Stimulated activated CD8-positive, alpha-beta memory T cell treated with anti-CD3 and anti-CD28 coated beads, Interleukin-12 subunit alpha, Interleukin-12 subunit beta, amount 100 ng/mL, for 1 hour (primary cell): ENCODE measurements at places on chromosomes 4 and X.
A peak's percentile ranks its signal among the peaks of the same experiment; 100 is the strongest.

DNA sequence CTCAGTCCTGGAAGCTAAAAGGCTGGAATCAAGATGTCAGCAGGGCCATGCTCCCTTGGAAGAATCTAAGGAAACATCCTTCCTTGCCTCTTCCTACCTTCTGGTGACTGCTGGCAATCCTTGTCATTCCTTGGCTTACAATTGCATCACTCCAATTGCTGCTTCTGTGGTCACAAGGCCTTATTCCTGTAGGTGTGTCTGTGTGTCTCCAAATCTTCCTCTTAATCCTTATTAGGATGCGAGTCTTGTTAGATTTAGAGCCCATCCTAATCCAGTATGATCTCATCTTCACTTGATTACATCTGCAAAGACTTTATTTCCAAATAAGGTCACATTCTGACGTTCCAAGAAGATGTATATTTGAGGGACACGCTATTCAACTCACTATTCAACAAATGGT is 52.2 kb downstream of the SMIM20 start:
- DNase-seq: no peak

DNA sequence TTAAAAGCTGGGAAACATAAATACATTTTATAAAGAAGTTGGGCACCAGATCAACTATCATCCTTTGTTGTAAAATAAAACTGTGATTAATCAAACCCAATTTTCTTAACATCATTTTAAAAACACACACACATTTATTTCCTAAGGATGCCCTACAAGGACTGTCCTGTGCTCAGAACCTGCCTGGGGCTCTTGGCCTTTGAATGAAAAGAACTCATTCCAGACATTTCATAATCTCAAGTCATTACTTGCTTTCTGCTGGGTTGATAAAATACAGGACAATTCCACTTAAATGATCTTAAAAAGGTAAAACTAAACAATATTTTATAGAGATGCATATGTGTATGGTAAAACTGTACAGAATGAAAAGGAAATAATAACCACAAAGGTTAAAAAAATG is 2.8 kb downstream of the SH3D19 start:
- DNase-seq: no peak

DNA sequence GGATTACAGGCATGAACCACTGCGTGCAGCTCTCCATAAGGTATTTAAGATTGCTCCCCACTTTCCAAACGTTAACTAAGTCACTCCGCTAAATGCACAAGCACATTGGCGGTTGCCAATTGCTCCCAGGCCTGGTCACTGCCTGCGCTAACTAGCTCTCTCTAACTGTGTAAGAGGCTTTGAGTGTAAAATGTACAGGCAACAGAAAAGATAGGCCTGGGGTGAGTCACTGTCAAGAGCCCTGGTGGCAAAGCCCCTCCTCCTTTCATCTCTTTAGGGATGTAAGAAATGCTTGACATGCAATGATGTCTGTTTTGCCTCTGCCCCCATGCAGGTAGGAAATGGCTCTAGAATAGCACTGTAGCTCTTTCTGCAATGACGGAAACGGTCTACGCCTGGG is 329.7 kb upstream of the GATB start:
- no peak for DNase-seq

DNA sequence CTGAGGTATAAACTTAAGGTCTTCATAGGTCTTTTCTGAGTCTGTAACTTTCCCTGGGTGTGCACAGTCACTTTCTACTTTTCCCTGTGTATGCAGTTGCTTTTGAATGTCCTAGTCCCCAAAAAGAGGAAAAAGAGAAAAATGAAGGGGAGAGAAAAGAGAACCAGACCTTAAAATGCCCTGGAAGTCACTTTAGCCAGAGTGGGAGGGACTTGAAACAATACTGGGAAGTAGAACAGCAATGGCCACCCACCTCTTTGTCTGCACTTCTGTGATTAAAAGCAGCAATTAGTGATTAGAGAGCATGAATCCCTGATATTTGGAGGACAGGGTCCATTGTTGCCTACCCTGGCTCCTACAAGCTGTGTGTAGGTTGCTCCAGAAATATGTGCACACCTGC is 36.1 kb downstream of the ZCCHC13 start:
- DNase-seq: no peak

DNA sequence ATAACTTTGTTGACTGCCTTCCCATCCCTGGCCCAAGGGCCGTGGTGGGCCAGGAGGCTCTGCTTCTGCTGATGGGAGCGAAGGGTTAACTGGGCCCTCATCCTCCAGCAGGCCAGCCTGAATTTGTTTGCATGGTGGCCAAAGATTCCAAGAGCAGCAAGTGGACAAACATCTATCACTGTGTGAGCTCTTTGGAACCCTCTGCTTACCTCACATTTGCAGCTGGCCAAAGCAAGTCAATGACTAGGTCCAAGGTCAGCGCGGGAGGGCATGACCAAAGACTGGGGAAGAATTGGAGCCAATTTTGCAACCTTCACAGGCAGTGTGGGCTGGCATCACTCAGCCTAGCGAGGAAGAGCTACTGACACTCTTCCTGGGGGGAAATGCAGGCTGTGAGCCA is 67.8 kb upstream of the ATP6AP2 start:
- DNase-seq: no peak

DNA sequence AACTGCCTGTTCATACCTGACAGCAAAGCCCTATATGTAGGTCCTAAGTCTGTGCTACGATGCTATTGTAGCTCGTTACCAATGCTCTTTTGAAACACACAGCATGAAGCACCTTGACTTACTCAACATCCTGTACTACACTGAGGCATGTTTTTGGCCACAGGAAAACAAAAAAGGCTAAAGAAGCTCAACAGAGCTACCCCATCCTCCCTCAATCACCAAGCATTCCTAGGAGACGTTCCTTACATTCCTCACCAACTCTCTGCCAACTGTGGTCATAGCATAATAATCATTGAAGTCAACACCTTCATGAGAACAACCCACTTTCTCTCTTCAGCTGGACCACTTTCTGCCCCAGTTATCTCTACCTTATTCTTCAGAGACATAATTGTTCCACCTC is 73.7 kb upstream of the SLC25A43 start:
- no peak for DNase-seq

- peak; percentile 1 for DNase-seq
Observed at GRCh38 chrX:63686878-63687714, 97.9 kb downstream of the ARHGEF9 start.

DNA sequence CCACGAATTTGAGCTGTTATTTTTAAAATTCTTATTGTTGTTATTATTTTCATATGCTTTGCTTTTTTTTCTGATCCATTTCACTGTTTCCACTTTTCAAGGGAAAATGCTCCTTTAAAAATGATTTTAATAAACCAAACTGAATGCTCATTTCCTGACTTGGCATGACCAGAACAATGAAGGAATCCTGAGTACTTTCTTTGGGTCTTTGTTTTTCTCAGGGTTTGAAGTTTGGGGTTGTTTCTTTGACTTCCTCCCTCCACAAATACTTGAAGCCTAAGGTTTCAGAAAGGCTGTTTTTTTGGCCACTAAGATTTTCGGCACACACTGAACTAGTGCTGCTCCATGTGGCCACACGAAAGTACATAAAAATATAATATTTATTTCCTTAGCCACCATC is 171.0 kb downstream of the NR3C2 start:
- no peak for DNase-seq

- DNase-seq: no peak
Observed at GRCh38 chrX:136457303-136457917, 30.3 kb upstream of the BRS3 start.

DNA sequence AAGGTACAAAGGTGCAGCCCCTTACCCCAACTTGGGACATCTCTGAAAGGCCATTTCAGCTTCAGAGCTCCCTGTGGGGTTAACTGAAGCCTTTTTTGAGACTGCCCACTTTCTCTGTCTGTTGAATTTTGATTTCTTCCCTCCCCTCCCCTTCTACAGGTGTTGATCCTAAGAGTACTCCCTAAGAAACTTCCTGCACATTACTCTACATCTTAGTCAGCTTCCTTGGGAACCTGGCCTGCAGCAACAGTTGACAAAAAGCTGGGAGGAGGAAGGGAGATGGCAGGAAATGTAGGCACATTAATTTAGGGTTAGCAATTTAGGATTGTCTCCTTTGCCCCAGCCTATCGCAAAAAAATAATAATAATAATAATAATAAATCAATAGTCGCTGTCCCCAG is 1.2 kb upstream of the IDS start:
- no peak for DNase-seq

DNA sequence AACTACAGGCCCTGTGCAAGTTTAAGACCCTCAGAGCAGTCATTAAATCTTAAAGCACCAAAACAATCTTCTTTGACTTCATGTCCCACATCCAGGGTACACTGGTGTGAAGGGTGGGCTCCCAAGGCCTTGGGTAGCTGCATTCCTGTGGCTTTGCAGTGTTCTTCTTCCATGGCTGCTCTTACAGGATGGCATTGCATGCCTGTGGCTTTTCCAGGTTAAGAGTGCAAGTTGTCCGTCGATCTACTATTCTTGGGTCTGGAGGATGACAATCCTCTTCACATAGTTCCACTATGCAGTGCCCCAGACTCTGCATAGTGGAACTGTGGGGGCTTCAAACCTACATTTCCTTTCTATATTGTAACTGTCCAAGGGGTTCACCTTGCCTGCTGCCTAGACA is 494.5 kb downstream of the CFAP47 start:
- no peak for DNase-seq

- DNase-seq: no peak
Observed at GRCh38 chr4:137124278-137124932, 407.9 kb downstream of the PCDH18 start.

DNA sequence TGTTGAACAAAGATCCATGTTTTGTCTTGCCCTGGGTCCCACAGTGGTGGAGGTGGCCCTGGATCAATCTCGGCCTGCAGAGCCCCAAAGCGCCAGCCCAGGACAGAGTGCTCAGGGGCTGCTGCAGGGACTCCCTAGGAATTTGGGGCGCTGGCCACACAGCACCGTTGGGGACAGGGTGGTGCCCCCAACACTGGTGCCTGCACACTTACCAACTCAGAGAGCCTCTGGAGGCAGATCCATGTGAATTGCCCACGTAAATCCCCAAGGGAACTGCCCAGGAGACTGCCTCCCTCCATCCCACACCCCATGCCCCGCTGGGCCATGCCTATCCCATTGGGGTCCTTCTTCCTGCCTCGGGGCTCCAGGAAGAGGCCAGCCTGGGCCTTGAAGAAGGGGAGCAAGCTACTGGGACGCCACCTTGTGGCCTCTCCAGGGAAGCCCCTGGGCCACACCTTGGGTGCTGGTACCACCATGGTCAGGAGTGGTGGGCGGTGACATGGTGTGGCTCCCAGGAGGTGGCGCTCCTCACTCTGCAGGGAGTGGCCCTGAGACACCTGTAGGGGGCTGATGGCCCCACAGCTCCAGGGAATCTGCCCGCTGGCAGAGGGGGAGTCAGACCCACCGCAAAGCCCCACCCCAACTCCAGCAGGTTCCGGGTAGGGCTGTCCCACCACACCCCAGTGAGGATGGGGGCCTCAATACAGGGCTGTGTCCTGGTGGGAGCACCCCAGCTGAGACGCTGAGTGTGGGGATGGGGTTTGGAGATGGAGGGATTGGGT is 22.8 kb downstream of the CFAP99 start:
- DNase-seq: peak; percentile 50

DNA sequence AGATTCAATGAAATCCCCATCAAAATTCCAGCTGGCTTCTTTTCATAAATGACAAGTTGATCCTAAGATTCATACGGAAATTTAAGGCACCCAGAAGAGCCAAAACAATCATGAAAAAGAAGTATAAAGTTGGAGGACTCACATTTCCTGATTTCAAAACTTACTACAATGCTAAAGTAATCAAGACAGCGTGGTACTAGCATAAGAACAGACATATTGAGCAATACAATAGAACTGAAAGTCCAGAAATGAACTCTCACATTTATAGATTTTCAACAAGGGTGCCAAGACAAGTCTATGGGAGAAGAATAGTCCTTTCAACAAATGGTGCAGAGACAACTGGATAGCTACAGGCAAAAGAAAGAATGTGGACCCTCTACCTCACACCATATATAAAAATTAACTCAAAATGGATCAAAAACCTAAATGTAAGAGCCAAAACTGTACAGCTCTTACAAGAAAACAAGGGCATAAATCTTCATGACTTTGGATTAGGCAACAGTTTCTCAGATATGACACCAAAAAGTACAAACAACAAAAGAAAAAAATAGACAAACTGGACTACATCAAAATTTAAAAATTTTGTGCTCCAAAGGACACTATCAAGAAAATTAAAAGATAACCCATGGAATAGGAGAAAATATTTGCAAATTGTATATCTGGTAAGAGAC is 28.5 kb downstream of the SASH3 start:
- no peak for DNase-seq

DNA sequence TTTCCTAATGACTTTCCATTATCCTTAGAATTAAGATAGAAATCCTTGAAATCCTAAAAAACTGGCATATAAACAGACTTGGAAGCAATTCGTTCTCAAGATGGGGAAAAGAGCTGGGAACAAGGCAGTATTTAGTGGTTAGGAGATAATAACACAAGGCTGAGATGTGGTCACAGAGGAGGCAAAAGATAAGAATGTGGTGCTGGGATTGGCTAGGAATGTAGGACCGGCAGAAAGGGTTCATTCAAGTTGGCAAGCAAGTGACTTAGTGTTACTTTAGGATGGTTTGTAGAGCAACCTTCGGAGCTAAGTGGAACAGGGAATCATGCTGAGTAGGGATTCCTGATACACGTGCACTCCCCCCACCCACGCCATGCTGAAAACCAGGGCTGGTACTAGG is 121.9 kb upstream of the RPS6KA3 start:
- no peak for DNase-seq

GRCh38 chr4:119233191-119233590 is 20.7 kb downstream of the USP53 start:
- DNase-seq: no peak

DNA sequence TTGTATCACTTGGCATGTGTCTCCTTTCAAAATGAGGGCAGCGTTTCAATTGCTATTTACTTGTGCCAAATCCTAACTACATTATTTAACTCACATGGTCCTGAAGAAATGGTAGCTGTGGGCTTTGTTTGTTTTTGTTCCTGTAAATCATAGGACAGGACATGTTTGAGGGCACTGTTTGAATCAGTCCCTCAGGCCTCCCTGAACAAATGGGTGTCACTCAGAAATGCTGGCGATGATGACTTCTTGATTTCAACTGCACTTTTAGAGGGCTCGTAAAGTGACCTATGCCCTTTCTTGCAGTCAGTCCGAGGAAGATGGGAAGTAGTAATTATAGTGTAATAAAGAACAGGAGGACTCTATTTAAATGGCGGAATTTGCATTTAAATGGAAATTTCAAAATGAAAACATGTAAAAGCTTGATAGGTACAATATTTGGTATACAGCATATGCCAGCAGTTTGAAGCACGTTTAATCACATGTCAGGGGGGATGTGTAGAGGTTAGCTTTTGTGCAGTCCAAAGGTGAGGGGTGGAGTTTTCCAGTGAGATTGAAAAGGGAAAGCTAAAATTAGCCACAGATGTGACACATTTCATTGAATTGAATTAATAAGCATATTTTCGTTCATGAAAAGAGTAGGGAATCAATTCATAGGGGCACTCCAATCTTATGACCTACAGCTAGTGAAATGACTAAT is 1958.7 kb upstream of the IGFBP7 start:
- no peak for DNase-seq

- no peak for DNase-seq
Observed at GRCh38 chrX:47180346-47180745, 13.3 kb upstream of the UBA1 start.
